Endodermal cell (in vitro differentiated cells): ENCODE measurements at places on chromosomes 7 and 10. TPM values are rescaled to one million over a fixed set of nuclear protein-coding genes. Genes with fewer than 3 reads are reported as not detected.

- H3K27me3 ChIP-seq, result no peaks in the 10 kb centered on the region
- H3K27ac ChIP-seq, result no peak overlapping the region
- no peaks in the 10 kb centered on the region for H3K36me3 ChIP-seq
- H3K4me1 ChIP-seq, result no peaks in the 10 kb centered on the region
- no peak overlapping the region for H3K4me3 ChIP-seq
Observed at GRCh38 chr10:129681856-129682255, 214.8 kb downstream of the MGMT start.

DNA sequence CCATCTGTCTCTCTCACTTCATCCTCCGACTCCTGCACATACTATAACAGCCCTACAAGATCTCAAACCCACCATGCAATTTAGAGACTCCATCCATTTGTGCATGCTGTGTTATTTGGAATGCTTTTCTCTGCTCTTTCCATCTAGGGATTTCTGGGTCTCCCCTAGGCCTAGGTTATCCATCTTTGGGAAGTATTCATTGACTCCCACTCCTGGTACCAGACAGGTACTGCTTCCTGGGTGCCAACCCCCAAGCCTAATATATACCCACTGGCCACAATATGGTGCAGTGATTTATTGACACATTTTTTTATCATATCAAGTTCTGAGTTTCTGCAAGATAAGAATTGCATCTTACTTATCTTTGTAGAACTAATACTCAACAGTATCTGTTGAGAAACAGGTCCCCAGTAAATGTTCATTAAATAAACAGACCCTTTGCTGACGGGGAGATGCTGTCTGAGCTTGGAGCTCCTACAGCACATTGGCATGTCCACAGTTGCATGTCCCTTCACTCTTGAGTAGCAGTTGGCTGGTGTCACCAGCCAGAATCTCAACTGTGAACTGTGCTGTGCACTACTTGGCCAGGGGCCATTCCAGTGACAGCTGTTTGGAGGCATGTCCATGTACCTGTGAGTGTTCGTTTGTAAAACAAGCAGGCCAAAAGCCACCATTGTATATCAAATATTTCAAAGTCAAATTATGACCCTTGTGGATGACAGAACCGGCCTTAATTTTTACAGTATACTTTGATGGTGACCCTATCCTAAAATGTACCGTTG is 223.3 kb upstream of the NFE2L3 start:
- no peaks in the 10 kb centered on the region for H3K27me3 ChIP-seq
- no peak for DNase-seq
- H3K4me1 ChIP-seq, result no peaks in the 10 kb centered on the region
- no peaks in the 10 kb centered on the region for H3K36me3 ChIP-seq
- no peak overlapping the region for H3K4me3 ChIP-seq

- no peak overlapping the region for H3K27ac ChIP-seq
- no peak for DNase-seq
- H3K4me1 ChIP-seq, result no peaks in the 10 kb centered on the region
- H3K4me3 ChIP-seq, result no peak overlapping the region
Observed at GRCh38 chr7:77222819-77223218, 23.2 kb upstream of the FGL2 start.

DNA sequence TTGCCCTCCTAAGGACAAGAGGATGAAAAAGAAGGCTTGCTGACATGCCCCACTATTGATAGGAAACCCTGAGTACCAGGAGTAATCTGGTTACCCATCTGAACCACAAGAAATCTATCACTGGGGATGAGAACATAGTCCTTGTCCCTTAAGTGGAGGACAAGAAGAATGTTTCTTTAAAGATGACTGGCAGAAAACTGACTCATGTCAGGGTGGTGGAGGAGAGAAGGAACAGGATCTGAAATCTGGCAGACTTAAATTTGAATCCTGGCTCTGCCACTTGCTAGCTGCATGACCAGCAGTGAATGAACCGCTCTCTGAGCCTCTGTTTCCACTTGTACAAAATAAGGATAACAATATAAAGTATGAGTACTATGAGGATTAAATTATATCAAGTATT is 38.9 kb upstream of the XPNPEP1 start:
- H3K27me3 ChIP-seq, result no peaks in the 10 kb centered on the region
- H3K27ac ChIP-seq, result no peak overlapping the region
- H3K4me1 ChIP-seq, result peaks cover 20% of the 10 kb centered on the region
- H3K36me3 ChIP-seq, result no peaks in the 10 kb centered on the region

Gene DENND2A
- total RNA-seq, result 27.0 and 28.5 TPM in 2 replicates

Gene SPDYE2
- not detected in 2 replicates for total RNA-seq

GRCh38 chr7:149719050-149719899 is 54.1 kb downstream of the ZNF467 start:
- no peak for DNase-seq
- H3K27ac ChIP-seq, result no peak overlapping the region
- H3K27me3 ChIP-seq, result no peaks in the 10 kb centered on the region
- no peaks in the 10 kb centered on the region for H3K4me1 ChIP-seq

DNA sequence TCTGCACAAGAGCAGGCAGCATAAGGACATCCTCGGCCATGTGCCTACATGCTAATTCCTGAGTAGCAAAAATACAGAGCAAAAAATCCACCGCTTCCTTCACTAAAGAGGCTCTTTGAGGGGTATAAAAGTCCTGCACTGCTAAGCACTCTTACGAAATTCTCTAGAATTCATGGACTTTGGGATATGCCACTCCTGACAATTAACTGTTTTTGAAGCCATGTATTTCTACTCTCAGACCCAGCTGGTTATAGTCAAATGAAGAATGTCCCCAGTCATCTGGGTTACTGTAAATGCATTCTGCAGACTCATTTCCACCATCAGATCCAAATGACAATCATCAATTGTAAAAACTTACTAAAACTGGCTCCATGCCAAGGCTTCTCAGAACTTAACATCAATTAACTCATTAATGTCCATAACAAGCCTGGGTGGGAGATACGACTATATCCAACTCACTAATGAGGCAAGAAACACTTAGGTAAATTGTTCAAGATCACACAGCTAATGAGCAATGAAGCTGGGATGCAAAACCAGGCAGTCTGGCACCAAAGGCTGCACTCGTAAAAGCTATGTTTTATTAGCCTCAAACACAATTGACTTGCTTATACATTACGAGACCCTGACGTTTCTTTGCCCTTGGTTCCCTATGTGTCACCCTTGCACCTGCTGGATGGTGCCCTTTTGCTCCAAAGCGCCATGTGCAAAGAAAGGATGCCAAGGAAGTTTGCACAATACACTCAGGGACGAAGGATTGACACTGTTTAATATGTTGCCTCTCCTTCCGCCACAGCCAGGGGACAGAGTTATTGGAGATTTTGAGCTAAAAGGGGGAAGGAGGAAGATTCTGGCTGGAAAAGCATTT is 250.4 kb downstream of the ELMO1 start:
- no peak for DNase-seq
- H3K4me3 ChIP-seq, result no peak overlapping the region
- H3K27me3 ChIP-seq, result no peaks in the 10 kb centered on the region
- H3K27ac ChIP-seq, result no peak overlapping the region
- no peaks in the 10 kb centered on the region for H3K4me1 ChIP-seq

GRCh38 chr10:133441780-133442179 is 12.0 kb upstream of the SCART1 start:
- H3K4me3 ChIP-seq, result no peak overlapping the region
- DNase-seq, result no peak
- H3K27me3 ChIP-seq, result no peaks in the 10 kb centered on the region
- H3K4me1 ChIP-seq, result no peaks in the 10 kb centered on the region

- DNase-seq, result no peak
- H3K4me3 ChIP-seq, result no peak overlapping the region
Observed at GRCh38 chr10:130493021-130493420, 356.8 kb downstream of the GLRX3 start.

DNA sequence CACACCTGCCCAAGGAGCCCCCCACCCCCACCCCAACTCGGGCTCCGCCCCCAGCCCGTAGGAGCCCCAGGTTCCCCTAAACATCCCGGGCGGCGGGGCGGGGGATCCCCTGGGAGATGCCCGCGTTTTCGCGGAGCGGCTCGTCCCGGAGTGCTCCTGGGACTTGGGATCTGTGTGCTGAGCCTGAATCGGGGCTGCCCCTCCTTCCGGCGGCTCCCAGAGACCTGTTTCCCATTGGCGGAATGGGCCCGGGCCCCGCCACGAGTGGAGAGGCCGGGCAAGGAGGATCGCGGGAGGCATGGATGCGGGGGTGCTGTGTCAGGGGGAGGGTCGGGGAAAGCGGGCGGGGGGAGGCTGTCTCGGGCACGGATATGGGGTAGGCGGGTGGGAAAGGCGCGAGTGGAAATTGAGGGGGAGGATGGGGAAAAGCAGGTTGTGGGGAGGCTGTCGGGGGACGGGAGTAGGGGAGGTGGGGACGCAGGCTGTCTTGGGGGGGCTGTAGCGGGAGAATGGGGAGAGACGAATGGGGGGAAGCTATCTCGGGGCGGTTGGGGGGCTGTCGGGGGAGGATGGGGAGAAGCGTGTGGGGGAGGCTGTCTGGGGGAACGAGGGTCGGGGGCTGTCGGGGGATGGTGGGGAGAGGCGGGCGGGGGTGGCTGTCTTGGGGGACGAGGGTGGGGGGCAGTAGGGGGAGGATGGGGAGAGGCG is 572 bp upstream of the BHLHA15 start:
- DNase-seq, result peak; percentile 85
- H3K27ac ChIP-seq, result no peak overlapping the region
- H3K4me1 ChIP-seq, result no peaks in the 10 kb centered on the region
- H3K36me3 ChIP-seq, result peaks cover 11% of the 10 kb centered on the region
- H3K4me3 ChIP-seq, result no peak overlapping the region

Gene LRRTM3
- total RNA-seq, result 0.16 TPM in 1 of 2 replicates, not detected in the other

- DNase-seq, result no peak
- H3K4me1 ChIP-seq, result no peaks in the 10 kb centered on the region
- no peak overlapping the region for H3K27ac ChIP-seq
Observed at GRCh38 chr10:11448545-11449244, 162.8 kb downstream of the USP6NL start.

DNA sequence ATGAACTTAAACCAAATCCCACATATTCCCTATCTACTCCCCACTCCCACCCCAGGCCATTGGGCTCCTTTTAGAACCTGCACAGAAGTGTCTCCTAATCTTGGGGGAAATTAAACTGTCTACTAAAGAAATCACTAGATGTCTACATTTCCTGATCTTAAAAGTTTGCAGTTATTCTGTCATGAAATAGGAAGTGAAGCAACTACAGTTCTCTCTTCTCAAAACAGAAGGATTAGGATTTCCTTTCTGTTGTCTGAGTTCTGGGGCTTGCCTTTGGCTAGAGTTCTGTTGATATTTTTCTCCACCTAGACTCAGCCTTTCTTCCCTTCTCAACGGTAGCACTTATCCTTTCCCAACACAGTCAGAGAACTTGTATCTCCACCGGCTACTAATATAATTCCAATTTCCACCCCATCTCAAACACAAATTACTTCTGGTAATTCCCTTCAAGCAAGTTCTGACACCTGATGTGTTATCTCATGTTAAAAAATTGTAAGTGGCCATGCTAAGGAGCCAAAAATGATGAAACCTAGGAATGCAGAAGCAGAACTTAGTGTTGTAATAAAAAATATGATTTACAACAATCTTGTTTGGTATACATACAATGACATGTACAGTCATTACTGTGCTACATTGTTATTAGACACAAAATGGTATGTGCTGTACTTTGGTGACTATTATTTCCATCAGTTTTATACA is 12.1 kb downstream of the OR9A4 start:
- H3K4me1 ChIP-seq, result no peaks in the 10 kb centered on the region
- H3K36me3 ChIP-seq, result no peaks in the 10 kb centered on the region
- DNase-seq, result no peak
- H3K27ac ChIP-seq, result no peak overlapping the region
- H3K4me3 ChIP-seq, result no peak overlapping the region
- H3K27me3 ChIP-seq, result no peaks in the 10 kb centered on the region
